ENCODE measurements at places on chromosomes 12 and 14.
A peak's percentile ranks its signal among the peaks of the same experiment; 100 is the strongest.

DNA sequence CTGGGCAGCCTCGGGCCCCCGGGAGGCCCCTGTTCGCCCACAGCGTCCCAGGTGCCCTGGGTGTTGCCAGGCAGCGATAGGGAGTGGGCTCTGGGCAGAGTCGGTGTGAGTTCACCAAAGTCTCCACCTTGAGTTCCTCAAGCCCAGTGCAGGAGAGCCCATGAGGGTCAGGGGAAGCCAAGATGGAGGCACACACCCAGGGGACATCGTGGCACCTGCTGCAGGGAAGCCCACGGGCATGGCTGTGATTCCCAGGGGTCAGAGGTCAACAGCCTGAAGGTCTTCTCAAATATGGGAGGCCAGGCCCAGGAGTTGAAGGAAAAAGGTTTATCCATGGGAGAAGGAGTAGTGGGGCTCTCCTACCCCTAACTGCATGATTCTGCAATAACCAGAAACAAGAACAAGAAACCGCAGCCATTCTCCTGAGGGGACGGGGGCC is 148.8 kb downstream of the ADGRD1 start:
- DNase-seq = no peak

GRCh38 chr14:67900231-67900630 is 80.7 kb downstream of the RAD51B start:
- DNase-seq = no peak

DNA sequence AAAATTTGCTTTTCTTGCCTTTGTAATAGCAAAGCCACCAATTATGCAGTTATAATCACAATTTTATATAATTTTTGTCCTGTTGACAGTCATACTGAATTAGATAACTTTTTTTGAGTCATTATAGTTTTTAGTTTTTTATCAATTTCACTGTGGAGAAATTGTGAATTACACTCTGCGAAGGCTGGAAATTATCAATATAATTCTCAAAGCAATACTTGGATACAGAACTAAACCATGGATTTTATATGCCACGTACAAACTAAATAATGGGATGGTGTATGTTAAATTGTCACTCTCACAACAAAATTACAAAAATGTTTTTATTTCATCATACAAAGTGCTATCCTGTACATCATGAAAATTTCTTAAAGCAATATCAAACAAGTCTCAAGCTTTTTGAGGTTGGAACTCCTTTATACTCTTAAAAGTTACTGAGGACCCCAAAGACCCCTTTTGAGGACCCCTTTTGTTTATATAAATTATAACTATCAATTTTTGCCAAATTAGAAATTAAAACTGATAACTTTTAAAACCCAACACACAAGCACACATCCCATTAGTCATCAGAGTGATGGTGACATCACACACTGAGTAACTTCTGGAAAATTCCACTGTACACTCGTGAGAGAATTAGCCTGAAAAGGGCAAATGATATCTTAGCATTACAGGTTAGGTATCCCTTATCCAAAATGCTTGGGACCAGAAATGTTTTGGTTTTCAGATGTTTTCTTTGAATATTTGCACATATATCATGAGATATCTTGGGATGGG is 19.8 kb upstream of the AQP2 start:
- no peak for DNase-seq

- peak; percentile 88 for DNase-seq
Measured at GRCh38 chr12:46661110-46661845, 164.5 kb downstream of the SLC38A4 start.

GRCh38 chr12:14272956-14273912 is 92.2 kb upstream of the ATF7IP start:
- DNase-seq = no peak

DNA sequence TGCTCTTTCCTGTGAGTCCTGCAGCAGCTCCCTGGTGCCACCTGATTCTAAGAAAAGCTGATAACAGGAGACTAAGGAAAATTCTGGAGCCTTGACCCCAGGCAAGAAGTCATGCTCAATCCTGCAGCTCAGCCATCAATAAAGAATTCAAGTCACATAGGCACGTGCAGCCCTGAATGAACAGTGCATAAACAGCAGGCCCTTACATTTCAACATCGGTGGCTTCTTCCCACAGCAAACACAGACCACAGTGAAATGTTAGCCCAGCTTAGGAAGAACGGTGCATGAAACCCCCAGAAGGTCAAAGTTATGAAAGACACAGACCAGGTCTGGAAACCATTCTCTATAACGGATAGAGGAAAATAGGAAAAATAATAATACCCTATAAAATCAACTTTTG is 10.5 kb downstream of the CINP start:
- no peak for DNase-seq

GRCh38 chr12:115964626-115965025 is 312.9 kb downstream of the MED13L start:
- DNase-seq = no peak

- DNase-seq = peak; percentile 57
Measured at GRCh38 chr12:71216725-71217579, 59.2 kb upstream of the TSPAN8 start.

GRCh38 chr12:127963933-127964332 is 303.0 kb upstream of the TMEM132C start:
- DNase-seq = no peak

DNA sequence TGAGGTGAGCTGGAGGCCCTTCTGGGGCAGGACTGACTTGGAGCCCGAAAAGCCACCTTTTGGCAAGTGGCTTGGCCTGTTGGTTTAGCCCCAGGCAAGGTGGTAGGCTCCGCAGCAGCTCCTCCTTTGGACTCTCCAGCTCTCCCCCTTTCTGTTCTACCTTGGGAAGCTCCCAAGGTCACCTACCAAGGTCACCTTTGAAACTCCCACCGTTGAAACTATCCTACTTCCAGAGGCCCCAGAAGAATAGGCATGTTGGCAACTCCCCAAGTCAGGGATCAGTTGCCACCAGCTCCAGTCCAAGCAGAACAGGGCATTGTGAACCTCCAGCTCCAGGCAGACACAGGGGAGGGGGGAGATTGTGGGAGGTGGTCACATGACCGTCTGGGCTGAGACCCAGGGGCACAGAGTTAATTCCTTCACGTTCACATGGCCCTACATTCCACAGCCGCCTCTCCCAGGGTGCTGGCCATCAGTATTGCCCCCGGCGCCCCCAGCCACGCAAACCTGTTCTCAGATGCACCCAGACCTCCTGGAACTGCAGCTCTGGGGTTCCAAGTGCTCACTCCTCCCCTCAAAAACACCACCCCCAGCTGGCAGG is 14.4 kb downstream of the IRF2BPL start:
- no peak for DNase-seq

DNA sequence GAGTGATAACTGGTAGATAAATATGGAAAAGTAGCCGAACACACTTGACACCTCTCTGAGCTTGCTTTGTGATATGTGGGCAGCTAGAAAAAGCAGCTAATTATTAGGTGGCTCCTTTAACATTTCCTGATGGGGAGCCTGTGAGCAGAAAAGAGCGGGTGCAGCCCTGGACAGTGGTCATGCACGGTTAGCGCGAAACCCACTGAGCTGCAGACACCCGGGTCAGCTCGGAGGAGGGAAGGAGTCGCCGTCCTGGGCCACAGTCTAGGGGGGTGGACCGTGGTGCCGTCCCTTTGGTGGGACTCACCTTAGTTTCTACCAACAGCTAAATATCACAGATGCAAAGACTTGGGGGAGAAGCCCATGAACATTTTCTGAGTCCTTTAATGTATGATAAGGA is 6.6 kb downstream of the COA8 start:
- DNase-seq = no peak

- no peak for DNase-seq
Measured at GRCh38 chr14:55457496-55457895, 17.1 kb upstream of the TBPL2 start.

GRCh38 chr12:100798286-100799160 is 3.9 kb downstream of the ANO4 start:
- DNase-seq = peak; percentile 74

- DNase-seq = no peak
Measured at GRCh38 chr12:11705010-11705409, 55.5 kb downstream of the ETV6 start.

DNA sequence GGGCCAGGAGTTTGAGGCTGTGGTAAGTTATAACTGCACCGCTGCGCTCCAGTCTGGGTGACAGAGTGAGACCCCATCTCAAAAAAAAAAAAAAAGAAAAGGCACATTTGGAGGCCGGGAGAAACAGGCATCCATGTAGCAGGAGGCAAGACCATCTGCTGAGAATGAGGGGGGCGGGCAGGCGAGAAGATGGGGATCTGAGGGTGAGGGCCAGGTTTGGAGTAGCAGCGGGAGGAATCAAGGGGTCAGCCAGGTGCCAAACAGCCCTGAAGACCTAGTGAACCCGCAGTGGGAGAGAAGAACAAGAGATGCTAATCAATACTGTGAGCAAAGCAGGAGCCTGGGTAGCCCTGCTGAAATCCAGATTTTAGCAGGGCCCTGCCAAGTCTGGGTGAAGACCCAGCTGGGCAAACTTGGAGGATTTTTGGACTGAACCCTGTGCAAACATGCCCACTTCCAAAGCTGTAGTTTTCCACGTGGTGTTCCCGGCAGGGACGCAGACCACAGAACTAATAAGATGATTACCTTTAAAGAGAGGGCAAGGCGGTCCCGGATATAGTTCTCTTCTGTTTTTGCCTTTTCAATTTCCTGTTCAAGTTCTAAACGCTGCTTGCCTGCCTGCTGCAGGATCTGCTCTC is 61.0 kb downstream of the NIN start:
- peak; percentile 77 for DNase-seq

- DNase-seq = no peak
Measured at GRCh38 chr14:24422261-24422660, 7.2 kb downstream of the CBLN3 start.

DNA sequence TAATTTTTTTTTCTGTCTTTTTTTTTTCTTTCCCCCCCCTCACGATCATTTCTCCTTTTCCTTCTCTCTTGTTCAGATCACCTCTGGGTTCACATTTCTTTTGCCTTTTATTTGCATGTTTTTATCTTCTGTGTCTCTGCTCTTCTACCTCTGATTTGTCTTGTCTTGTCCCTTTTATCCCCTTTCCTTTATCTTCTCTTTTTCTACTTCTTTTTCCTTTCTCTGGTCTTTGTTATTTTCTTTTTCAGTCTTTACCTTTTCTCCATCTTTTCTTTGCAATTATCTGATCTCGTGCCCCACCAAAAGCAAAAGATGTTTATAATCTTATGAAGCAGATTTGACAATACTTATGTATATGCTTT is 77.8 kb upstream of the RAP1B start:
- no peak for DNase-seq

Measured in spinal cord (tissue), 10 donors.